ENCODE measurements at places on chromosomes 3 and 15. TPM values are rescaled to one million over a fixed set of nuclear protein-coding genes. Genes with fewer than 3 reads are reported as not detected.

GRCh38 chr3:183581496-183582155, 26.1 kb upstream of the KLHL6 start:
- DNase-seq = no peak

- no peak for DNase-seq
Observed at GRCh38 chr15:85718271-85718971, 76.3 kb downstream of the KLHL25 start.

TAMM41 gene
- total RNA-seq = 27.5 TPM

DNA sequence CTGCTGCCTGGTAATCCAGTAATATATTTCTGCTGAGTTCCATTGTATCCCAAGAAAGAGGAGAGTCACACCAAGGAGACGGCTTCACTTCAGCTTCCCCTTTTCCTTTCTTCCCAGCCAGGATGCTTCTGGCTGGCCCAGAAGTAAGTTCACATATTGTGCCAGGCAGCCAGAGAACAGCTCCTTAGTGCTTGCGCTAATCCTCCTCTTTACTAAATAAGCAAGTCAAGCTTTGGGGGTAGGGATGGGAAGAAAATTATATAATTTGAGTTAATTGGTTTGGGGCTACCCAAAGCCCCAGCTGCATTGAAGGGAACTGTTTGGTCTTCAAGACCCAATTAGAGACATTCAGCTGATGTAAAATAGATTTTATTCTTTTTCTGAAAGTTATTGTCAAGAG, 218.8 kb upstream of the HES1 start:
- DNase-seq = no peak
